Left lobe of liver (tissue), 2 donors: ENCODE measurements at places on chromosomes 4 and X.

DNA sequence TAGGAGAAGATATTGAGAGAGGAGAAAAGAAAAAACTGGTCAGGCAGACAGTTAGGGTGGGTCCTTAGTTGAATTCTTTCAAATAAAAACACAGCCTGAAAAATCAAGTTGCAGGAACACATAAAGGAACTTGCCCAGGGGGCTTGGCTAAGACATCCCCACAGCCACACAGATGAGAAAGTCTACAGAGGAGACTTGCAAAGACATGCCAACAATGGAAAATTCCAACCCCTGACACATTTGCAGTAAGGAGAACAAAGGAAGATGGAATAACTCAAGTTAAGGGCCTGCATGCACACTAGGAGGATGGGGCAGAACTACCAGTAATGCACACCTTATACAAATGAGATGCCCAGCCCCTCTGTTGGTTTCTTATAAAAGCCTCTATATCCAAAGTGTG lies 197.6 kb downstream of the CPXCR1 start:
- DNase-seq = no peak

DNA sequence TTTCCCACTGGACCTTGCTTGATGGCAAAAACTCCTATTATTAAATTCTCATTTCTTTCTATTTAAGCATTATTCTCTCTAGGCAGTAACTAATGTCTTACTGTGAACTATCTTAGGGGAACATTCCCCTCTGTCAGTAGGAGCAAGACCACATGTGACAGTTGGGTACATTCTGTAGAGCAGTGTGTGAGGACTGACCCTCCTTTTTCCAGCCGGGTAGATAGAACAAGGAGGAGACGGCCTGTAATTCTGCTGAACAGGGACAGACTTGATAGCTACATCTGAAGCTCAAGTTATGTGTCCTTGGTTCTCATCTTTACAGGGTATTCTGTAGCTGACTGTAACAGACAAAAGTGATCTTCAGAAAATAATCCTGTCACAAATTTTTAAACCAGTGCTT lies 43.3 kb downstream of the FNIP2 start:
- DNase-seq = no peak

- DNase-seq = no peak
Measured at GRCh38 chr4:19756661-19757060, 495.0 kb upstream of the SLIT2 start.

DNA sequence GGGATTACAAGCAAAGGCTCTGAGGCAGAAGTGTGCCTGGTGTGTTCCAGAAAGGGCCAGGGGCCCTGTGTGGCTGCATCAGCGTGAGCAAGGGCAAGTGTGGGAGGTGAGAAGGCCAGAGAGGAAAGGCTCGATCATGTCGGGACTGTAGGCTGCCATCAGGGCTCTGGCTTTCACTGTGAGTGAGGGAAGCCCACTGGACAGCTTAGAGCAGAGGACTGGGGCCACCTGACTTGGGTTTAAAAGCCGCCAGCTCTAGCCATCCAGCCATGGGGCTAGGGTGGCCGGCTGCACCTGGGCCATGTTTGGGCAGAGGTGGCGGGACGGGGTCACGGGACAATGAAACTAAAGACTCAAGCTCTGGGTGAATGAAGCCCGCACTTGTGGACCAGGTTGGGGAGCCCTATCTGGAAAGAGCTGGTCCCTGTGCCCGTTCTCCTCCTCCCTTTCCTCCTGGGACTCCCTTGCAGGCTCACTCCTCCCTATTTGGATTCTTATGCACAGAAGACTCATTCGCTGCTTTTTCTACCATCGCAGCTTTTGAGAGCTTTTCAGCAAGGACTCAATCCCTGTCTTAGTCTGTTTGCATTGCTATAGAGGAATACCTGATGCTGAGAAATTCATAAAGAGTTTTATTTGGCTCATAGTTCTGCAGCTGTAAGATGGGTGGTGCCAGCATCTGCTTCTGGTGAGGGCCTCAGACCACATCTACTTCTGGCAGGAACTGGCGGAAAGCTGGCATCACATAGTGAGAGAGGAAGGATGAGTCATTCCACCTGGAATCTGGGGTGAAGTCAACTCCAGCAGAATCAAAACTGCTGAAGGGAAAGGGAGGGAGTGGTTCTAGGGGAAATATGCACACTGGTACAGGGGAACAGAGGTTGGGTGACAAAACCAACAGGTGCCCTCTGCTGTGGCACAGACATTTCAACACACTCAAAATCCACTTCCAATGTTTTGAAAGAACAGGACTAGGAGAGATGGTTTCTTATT lies 15.3 kb downstream of the CTAG1B start:
- DNase-seq = peak; percentile 14

GRCh38 chrX:118588715-118589114 lies 93.1 kb downstream of the DOCK11 start:
- DNase-seq = no peak

GRCh38 chr4:3239303-3239702 lies 9.7 kb upstream of the MSANTD1 start:
- no peak for DNase-seq
